Natural killer cell (primary cell): ENCODE measurements at places on chromosomes 6 and 20.

GRCh38 chr6:35495258-35496035 lies 1.4 kb downstream of the TEAD3 start:
- DNase-seq: no peak

- no peak for DNase-seq
These were observed 72.2 kb downstream of the SCAF8 start for GRCh38 chr6:154805288-154805911.

DNA sequence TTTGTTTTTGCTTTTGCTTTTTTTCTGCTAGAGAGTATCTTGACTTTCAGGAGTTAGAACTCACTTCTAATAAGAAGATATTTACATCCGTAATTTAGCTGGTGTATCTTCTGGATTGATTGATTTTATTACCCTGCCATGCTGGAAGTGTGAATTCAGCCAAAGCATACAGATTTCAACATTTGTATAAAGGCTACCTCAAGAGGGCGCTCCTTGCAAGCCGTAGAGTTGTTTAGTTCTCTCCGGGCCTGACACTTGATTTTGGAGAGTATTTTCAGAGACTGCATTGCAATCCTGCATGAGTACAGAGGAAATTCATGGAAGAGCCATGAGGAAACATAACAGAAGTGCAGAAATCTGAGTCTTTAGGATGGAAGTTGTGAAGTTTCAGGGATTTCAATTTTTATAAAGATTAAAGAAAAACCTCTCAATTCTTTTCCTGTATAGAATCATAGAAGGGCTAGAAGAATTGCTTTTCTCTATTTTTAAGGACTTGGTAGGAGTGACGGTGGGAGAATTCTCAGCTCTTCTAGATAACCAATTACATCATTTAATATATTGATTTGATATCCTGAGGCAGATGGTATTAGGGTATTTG lies 66.7 kb upstream of the TIAM2 start:
- peak; percentile 78 for DNase-seq

DNA sequence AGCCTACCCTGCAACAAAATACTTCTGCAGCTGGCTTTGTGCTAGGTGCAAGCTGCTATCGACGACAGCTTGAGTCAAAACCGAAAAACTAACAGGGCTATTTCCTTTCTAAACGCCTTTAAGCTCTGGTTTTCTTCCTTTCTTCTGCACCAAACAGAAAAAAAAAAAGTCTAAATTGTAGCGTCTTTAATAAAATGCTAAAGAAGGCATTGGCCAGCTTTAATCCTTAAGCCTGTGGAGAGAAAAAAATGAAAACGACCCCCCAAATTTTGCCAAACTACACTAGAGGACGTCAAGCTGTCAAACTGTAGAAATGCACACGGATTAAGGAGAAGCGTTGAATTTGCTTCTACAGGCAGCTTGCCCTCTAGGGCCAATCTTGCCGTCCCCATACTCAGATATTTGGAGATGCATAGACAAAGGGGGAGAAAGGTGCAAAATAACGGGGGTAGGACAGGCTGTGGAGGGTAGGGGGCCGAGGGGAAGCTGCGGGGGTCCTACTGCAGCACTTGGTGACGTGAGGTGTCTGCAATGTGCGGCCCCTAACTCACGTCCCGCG lies 1.4 kb upstream of the NRN1 start:
- no peak for DNase-seq

DNA sequence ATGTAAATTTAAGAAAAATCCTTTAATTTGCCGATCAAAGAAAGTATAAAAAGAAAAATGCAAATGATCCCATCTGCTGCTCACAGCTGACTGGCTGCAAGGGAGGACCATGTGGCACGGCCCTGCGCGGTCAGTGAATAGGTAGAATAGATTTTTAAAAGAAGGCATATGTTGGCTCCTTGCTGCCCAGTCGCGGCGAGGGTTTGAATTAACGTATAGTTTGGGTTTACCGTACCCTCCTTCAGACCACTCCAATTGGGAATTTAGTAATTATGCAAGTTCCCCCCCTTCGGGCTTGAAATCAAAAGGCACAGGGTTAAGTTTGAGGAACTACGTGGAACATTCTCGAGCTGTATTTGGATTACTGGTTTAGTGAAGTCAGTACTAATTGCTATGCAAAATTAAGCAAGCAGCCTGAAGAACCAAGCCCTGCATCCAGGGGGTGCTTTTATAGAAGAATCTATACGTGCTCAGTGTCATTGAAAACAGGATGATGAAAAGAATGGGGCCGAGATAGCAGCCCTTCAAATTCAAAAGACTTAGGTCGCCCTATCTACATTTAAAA lies 1.1 kb upstream of the BEND3 start:
- DNase-seq: peak; percentile 50

DNA sequence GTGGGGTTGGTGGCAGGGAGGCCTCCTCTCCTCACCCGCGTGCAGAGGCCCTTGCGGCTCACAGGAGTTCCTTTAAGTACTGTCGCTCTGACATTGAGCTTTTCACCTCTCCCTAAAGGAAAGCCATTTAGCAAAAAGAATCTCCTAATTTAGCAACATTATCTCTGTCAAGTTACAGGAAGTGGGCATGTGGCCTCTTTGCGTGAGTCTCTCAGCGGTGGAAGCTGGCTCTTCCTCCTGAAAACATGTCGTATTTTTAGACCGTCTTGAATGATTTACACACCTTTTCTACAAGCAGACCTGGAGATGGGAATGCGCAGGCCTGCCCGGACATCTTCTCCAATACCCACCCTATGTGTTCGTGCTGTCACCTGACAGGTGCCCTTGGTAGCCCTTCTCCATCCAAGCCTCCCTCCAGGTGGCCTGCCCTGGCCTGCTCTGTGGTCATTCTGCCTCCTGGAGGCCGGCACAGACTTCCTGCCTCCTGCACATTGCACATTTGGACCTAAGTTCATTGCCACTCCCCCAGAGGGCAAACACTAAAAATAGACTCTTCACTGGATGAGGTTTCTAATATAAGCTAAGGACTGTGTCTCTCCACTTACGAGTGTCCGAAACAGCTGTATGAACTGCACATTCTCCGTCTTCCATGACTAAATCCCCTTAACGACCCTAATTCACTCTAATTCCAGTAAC lies 18.5 kb upstream of the PHACTR3 start:
- no peak for DNase-seq
